Endothelial cell of umbilical vein (primary cell): ENCODE measurements at places on chromosomes 2 and 18. TPM values are rescaled to one million over a fixed set of nuclear protein-coding genes. Genes with fewer than 3 reads are reported as not detected.

FSHR gene
- total RNA-seq: not detected in 2 replicates

KCNK3 gene
- total RNA-seq: not detected in 2 replicates

GRCh38 chr2:23547725-23548124 is 162.7 kb downstream of the KLHL29 start:
- no peak for DNase-seq

DNA sequence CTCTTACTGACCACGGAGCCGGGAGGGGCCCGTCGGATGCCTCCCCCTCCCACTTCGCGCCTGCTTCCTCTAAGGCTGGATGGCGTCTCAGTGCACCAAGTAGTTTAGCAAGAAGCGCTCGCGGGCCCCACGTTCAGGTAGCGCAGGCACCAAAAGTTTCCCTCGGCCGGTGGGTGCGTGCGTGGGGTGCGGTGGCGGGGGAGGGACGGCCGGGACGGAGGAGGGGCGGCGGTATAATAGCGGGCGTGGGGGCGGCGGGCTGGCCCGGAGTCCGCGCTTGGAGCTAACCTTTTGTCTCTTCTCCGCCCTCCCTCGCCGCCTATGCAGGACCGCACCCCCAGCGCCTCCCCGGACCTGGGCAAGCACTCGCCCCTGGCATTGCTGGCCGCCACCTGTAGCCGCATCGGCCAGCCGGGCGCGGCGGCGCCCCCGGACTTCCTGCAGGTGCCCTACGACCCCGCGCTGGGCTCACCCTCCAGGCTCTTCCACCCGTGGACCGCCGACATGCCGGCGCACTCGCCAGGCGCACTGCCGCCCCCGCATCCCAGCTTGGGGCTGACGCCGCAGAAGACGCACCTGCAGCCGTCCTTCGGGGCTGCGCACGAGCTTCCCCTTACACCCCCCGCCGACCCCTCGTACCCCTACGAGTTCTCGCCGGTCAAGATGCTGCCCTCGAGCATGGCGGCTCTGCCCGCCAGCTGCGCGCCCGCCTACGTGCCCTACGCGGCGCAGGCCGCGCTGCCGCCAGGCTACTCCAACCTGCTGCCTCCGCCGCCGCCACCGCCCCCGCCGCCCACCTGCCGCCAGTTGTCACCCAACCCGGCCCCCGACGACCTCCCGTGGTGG is 1.0 kb downstream of the SP5 start:
- DNase-seq: no peak

- DNase-seq: no peak
Measured at GRCh38 chr2:127818241-127818640, 7.3 kb upstream of the WDR33 start.

GRCh38 chr2:105977212-105977611 is 216.9 kb downstream of the UXS1 start:
- DNase-seq: no peak

DNA sequence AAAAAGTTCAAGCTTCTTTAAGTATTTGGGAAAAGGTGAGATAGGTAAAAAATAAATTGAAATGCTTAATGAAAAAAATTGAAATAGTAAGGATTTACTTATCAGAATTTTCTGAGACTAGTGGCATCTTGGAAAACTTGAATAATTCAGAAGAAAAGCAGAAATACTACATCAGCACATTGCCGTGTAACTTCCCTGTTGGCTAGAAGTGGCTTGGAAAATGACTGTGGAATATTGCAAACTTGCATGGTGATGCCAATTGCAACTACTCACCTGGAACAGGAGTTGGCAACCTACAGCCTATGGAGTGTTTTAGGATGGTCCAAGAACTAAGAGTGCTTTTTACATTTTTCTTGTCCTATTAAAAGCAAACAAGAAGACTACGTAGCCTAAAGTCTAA is 603.5 kb upstream of the VRK2 start:
- DNase-seq: no peak
